ENCODE measurements at places on chromosomes 12 and 14.

DNA sequence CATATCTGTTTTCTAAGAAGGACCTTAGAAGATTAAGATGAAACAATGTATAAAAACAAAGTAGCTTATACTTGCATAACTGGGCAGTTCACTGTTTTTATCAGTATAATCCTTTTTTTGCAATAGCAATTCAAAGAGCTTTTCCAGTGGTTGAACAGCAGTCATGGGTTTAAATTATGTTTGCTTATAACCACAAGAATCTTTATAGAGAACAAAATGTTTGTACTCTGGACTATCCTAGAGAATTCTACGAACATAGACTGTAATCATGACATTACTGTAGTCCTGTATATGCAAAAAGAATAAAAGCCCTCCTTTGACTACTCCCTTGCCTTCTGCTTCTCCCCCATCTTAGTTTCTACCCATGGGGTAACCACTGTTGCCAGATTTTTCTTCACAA, 5.7 kb downstream of the FAM177A1 start:
- no peak for DNase-seq

- DNase-seq, result no peak
Measured at GRCh38 chr12:126337556-126338441, 1272.6 kb downstream of the AACS start.

GRCh38 chr14:31934767-31935266, 142.3 kb upstream of the ARHGAP5 start:
- no peak for DNase-seq

DNA sequence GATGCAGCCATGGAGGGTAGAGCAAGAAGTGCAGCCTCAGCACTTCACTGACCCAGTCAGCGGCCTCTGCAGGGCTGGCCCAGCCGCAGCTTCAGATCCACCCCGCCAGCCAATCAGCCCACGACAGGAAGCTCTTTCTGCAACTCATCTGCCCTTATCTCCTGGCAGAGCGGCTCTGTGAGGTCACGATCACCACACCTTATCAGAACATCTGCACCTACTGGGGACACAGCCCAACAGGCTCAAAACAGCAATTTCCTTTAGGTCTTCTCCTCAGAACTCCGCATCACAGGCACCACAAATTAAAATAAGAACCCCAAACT, 287.3 kb downstream of the BCL11B start:
- DNase-seq, result no peak

DNA sequence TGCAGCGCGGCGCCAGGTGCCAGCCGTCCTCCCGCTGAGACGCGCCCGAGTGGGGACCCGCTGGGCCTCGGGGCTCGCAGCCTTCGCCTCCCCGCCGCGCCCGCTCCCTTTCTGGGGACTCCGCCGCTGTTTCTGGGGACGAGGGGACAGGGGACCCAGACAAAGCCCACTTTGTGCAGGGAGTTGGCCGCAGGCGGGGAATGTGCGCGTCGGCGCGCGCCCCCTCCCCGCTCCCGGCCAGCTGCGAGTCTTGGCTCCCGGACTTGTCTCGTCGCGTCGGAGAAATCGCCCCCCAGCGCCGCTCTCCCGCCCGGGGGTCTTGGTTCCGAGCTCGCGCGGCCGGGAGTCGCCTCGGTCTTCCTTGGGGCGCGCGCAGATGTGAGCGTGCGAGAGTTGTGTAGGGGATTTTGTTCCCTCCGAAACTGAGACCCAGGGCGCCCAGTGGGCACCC, 717 bp downstream of the VASH1 start:
- DNase-seq, result no peak

GRCh38 chr14:58755031-58755925, 117.5 kb downstream of the DACT1 start:
- no peak for DNase-seq

- DNase-seq, result no peak
Measured at GRCh38 chr12:17661250-17661649, 428.7 kb downstream of the RERGL start.

DNA sequence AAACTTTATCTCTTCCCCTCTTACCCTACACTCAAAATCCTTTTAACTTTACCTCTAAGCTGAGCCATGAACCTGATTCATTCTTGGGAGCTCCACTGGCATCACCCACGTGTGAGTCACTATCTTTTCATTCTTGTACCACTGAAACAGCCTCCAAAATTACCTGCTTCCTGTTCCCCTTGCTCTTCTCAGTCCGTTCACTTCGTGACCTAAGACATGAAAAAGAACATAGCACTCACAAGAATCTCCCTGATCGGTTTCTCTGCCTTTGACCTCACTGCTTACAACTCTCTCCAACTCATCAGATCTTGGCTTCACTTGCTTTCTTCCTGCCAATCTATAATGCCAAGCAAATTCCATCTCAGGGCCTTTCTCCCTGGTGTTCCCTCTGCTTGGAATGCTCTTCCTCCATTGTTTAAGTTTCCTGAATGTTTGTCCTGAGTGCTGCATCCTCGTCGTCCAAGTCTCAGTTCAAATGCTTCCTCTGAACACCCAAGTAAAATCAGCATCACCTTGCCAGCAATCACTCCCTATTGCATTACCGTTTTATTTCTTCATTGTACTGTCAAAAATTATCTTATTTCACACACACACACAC, 9.2 kb downstream of the GLIPR1 start:
- no peak for DNase-seq

DNA sequence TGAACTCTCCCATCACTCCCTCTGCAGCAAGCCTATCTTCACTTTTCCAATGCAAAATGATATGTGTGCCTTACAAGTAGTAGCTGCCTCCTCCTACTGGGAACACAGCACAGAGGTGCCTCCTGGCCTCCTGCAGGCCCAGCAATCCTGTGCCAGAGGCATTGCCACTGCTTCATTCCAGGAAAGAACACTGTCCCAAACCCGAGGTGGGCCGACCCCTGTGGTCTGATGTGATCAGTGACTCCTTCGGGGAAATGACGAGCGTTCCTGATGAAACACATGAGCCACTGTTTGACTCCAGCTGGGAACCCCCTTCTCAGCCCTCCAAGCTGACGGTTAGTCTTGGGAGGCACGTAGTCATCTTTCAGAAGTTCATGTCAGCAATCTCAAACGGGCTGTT, 19.5 kb downstream of the PSMC1 start:
- no peak for DNase-seq

- DNase-seq, result no peak
Measured at GRCh38 chr12:66482351-66483203, 180.3 kb downstream of the HELB start.

- DNase-seq, result no peak
Measured at GRCh38 chr12:125186471-125187147, 121.4 kb downstream of the AACS start.

- no peak for DNase-seq
Measured at GRCh38 chr12:14473707-14474287, 93.9 kb downstream of the PLBD1 start.

- DNase-seq, result no peak
Measured at GRCh38 chr12:53060064-53060720, 10.3 kb downstream of the TNS2 start.

- no peak for DNase-seq
Measured at GRCh38 chr14:94946244-94946643, 176.3 kb upstream of the GSC start.

DNA sequence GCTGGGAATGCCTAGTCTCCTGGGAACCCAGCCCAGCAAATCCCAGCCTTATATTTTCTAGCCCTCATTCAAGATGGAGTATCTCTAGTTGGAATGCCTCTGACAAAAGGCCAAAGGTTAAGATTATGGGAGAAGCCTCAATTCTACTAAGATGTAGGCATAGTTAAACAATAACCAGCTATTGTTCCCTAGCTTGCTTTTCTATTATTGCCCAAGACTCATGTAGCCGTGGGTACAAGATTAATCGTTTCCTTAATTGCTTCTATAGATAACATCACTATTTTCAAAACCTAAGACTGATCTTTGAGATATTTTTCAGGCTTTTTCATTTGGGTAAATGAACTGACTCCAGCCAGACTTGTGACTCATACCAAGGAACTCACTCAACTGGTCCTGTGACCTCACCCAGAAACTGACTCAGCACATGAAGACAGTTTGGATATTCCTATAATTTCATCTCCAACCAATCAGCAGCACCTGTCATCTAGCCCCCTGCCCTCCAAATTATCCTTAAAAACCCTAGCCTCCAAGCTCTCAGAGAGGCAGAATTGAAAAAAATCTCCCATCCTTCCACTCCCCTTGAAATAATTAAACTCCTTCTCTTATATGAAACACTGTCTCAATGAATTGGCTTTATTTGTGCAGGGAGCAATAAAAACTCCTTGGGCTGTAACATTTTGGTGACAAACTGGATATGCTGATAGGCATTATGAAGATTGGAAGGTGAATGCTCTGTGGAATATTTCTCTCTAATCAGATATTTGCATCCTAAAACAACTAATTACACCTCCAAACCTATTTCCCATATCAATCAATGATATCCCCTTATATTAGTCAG, 589.0 kb downstream of the C12orf50 start:
- DNase-seq, result no peak

DNA sequence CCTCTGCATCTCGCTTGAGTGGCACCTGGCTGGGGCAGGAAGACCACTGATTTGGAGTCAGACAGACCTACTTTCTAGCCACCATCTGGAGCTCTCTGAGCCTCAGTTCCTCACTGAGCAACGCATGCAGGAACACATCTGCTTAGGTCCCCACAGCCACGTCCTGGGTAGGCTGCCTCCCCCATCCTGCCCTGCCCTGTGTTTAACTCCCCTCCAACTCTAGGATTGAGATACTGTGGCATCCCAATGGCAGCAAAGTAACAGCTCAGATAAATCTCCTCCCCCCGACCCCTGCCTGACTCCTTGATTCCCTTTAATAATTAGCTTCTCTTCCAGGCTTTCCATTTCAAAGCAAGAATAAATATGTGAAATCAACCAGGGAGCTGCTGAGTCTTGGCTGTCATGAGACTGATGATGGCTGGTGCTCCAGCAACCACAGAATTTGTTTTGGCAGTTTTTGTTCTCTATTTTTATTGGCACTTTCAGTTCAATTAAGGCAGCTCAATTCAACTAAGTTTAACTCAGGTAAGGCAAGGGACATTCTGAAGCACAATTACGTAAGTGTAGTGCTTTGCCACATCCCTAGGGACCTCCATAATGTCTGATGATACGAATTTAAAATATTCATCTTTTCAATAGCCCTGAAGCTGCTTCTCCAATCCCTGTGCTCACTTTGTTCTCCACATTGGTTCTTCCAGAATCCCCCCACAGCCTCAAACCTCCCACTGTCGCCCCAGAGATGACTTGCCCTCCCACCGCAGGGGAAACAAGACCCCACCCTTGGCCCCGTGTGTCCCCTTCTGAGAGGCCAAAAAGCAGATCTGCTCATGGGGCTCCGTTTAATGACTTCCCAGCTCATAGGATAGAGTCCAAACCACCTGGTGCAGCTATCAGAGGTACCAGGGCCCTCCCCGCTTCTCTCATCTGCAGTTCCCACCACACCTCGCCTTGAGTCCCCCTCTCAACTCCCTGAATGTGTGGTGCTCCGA, 58.2 kb downstream of the ESR2 start:
- DNase-seq, result no peak

GRCh38 chr14:55897031-55897430, 221.2 kb upstream of the PELI2 start:
- DNase-seq, result no peak

GRCh38 chr12:122422730-122423257, 325 bp upstream of the CLIP1 start:
- no peak for DNase-seq

GRCh38 chr12:60394665-60395064, 798.8 kb downstream of the SLC16A7 start:
- DNase-seq, result no peak

DNA sequence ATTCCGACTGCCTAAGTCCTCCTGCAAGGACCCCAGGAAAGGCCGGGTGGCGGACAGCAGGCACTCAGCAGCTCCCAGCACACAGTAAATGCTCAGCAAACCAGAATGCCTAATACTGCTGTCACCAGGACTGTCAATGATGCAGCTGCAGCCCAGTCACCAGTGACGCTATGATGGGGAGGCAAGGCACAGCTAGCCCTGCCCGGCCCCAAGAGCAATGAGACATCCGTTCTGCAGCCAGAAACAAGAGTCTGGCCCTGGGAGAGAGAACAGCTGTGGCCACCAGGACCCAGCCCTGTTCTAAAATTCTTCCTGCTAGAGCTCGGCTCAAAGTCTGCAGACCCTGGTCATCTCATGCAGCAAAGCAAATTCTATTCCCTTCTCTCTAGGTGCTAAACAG, 69.8 kb downstream of the NCOR2 start:
- DNase-seq, result no peak

- DNase-seq, result no peak
Measured at GRCh38 chr14:105860615-105861580, 334.5 kb downstream of the TMEM121 start.

DNA sequence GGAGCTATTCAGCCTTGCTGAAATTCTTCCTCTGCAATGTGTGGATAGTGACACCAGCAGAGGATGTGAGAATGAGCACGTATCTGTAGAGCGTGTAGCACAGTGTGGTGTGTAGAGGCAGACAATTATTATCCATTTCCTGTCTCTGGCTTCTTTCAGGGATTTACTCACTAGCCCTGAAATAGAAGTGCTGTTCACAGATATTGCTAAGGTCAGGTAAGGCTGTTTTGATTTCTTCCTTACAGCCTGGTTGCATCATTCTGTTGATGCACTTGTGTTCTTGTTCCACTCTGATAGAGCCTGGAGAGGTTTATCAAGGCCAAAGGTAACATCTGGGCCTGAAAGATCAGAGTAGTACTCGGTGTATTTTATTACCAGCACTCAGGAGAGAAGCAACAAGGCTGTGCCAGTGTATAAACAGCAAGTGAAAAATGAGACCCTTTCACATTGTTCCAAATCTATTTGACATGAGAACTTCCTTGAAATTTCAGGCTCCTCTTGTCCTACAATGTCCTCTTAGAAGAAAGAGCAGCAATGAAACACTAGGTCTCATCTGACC, 16.7 kb downstream of the ARG2 start:
- DNase-seq, result no peak

DNA sequence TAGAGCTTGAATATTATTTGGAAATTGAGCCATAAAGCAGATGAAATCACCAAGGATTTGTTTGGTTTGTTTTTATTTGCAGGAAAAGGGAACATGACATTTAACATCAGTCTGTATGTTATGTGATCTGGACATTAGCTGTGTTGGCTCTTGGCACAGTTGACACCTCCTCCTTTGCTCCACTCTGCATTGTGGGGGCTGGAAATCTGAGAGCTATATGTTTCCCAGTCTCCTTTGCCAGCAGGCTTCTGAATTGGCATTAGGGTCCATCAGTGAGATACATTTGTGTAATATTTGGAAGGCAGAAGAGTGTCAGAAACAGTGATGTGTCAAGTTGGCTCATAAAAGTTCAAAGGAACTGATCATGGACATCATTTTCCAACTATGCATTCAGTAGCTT, 322.1 kb upstream of the ATP2B1 start:
- DNase-seq, result no peak
